ENCODE measurements at places on chromosomes 6 and 20.

DNA sequence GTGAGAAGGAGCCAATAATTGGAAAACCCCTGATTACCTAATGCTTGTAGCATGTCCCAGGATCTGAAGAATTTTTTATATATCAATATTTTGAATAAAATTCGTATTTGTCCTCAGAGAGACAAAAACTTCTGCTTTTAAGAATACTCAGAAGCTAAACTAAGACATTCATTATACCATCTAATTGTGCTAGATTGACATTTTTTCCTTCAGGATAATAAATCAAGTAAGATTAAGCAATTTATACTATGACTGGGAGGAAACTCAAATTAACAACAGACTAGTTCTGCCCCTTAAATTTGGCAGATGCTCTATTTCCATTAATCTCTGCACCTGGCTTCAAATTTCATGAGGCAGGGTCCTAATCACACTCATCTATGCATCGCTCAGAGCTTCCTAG is 291.4 kb downstream of the PLCB1 start:
- DNase-seq = no peak

DNA sequence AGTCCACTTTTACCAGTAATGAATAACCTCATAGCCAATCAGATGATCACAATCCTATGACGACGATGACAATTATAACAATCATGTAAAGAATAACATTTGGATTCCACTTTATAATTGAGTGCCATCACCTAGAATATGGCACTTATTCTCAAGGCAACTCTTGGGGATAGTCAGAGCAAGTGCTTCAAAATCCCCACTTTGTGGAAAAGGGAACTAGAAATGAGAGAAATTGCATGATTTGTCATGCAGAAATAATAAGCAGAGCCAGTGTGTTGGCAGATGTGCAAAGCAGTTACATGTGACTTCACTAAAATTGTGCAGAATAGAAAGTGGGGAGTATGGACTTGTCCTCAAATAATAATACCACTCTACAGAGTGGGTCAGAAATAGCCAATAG is 41.3 kb downstream of the FRK start:
- DNase-seq = no peak

DNA sequence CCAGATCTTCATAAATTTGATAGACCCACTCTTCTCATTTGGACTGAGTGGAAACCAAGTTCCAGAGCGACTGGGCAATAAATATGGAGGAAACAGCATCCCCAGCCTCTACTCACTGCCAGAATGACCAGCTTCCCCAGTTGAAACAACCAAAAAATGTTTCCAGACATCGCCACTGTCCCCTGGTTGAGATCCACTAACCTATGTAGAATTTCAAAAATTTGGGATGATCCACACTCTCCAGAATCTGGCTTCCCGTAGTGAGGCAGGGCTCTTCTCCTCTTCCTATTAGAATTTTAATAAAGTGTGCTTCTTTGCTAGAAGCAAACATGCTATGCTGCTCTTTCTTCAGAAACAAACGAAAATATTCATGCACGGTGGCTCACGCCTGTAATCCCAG is 287.0 kb upstream of the SUPT3H start:
- no peak for DNase-seq

- DNase-seq = no peak
Observed at GRCh38 chr20:24986436-24987015, 6.0 kb downstream of the APMAP start.

GRCh38 chr6:14757418-14757817 is 488.5 kb upstream of the JARID2 start:
- no peak for DNase-seq

DNA sequence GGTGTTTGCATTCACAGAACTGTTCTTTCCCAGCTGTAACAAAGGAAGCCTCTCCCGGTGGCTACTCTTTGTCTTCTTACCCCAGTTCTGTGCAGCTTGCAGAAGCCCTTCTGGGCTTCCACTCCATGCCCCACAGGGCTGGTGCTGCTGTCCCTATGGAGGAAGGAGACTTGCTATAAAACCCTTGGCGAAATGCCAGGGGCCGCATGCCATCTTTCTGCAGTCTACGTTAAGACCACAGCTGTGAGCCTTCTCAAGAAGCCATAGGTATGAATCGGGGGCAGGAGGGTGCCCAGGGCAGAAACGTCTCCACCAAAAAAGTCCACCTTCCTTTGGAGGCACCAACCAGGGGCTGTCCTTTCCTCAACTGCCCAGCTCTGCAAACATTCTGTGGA is 60.7 kb downstream of the PRND start:
- DNase-seq = no peak

- DNase-seq = no peak
Observed at GRCh38 chr20:58342104-58342945, 32.8 kb downstream of the RAB22A start.

DNA sequence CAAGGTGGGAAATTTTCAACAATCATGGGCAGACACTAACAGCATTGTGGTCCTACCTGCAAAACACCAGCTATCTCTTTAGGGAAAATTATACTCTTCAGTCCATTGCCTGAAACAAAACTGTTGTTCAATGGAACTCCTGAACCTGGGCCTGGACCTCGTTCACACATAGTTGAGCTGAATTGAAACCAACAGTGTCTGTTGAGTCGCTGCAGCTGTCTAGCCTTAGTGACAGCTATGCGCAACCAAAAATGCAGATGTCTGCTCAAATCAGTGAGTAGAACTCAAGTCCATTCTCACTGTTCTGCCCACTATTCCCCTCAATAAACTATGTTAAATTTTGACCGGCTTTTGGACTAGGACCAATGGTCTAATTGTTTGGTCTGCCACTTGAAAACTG is 286.2 kb downstream of the TFAP2A start:
- no peak for DNase-seq

DNA sequence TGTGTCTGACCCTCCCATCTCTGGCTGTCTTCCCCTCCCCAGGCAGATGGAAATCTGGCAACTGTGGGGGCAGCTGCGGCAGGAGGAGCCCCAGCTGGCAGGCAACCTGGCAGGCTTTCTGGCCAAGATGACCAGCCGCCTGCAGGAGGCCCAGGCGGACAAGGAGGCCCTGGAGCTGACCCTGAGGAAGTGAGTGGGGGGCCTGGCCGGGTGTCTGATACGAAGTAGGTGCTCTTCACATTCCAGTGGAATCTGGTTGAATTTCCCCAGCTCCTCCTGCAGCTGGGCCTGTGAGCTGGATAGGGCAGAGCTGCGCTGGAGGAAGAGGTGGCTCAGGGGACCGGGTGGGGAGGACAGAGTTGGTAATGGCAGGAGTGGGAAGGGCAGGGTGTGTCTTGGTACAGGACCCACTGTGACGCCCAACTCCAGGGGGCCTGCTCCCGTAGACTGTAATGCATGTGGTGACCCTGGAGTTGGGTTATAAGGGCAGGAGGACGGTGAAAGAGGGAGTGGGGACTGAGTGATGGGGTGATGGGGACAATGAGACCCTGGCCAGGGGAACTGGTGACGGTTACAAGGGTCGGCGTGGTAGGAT is 19.7 kb downstream of the RAB44 start:
- DNase-seq = no peak

DNA sequence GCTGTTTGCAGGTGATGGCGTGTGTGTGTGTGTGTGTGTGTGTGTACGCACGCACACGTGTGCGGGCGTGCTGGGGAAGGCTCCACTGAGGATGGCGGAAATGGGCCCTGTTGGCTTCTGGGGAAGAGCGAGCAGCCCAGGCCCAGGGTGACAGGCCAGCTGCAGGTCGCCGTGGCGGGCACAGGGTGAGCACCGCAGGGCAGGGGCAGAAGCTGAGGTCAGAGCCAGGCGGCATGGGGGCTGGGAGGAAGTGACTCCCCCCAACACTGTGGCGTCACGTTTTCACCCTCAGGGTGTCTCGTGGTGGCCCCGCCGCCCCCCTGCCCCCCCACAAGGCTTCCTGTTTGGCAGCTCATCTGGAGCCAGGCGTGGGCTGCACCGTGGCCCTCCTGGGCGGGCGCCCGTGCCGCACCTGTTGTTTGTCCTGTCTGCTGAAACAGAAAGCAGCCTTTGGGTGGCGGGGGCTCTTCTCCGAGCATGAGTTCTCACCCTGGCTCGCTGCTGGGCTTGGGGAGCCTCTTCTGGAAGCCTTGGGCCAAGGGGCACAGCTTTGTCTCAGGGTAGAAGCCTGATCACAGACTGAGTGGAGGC is 7.1 kb downstream of the RBM38 start:
- DNase-seq = no peak

DNA sequence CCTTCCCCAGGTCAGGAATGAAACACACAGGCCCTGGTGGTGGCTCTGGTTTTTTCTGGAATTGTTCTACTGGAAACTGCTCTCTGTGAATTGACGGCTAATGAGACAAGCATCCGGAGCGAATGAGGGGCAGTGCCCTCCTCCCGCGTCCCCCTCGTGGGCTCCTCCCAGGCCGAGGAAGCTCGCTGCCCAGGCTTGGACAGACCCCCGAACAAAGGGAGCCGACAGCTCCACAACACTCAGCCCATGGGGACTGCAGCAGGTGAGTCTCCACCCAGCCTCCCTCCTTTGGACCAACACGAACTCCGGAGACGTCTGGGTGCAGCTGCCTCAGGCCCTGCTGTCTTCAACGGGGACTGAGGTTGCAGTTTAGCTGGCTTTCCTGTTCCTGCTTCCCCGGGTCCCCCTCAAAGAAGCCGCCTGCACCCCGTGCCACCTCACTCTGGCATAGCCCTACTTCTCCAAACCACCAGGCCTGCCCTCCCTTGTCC is 31.3 kb upstream of the AFDN start:
- DNase-seq = no peak

GRCh38 chr20:60482221-60483008 is 524.2 kb downstream of the CDH26 start:
- DNase-seq = no peak

DNA sequence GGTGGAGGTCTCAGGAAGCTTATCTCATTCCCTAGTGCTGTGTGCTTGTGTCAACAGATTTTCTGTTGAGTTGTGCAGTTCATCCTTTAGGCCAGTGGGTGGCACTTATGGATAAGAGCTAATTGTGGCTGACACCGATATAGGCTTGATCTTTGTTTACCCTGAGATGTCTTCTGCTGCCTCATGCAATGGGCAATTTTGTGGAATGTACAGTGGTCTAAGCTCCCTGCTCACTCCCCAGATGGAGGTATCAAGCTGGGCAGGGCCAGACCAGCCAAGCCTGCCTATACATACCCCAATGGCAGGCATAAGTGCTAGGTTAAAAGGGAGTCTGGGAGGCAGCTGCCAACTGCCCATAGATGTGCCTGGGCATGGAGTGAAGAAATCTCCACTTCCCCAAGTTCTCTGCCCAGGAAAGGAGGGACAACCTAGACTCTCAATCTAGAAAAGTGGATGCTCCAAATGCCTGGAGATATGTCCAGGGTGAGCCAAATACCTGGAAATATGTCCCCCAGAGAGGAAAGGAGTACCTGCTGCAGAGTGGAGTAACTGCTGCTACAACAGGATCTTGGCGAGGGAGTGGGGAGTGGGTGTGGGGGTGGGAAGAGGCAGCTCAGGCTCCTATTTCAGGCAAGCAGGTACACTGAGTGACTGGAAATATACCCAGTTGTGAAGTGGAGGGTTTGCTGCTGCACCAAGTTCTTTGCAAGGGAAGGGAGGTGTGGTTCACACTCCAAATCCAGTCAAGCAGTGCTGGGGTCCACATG is 53.2 kb upstream of the ARG1 start:
- DNase-seq = no peak

- DNase-seq = no peak
Observed at GRCh38 chr20:15544742-15545141, 1028.5 kb downstream of the KIF16B start.

DNA sequence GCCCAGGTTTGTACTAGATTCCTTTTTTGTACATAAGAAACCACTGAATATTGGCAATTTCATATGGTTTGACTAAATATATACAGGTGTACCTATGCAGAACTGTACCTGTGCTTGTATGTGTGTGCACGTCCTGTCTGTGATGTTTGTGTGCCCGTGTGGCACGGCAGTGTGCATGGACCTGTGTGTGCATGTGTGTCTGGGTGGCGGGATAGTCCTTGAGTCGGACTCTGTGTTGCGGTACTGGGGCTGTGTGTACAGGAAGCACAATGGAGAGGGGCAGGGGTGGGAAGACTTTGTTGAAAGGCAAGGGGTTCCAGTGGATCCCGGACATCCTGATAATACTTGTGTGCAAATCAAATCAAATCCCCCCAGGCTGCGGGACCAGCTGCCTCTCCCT is 3.4 kb upstream of the FAM83C start:
- no peak for DNase-seq

DNA sequence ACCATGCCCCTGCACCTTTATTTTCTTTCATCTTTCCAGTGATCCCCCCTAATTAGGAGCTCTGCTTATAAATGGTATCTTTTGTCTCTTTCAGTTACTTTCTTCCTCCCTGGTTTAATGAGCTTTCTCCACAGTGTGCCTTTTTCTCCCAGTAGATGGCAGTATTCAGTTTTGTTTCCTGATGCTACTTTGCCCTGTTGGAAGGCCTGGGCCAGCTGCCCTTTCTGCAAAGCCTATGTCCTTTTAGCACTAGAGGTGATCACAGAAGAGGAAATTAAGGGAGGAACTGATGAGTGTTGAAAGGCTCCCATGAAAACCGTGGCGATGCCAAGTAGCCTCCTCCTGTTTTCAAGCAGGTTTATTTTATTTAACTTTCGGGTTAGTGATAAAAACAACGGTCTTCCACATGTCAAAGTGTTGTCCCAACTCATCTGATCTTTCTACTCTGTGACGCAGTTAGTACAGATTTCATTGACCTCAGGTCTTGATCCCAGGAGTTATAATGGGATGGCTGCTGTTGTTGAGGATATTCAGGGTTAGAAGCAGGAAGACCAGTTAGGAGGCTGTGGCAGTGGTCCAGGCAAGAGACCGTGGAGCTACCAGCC is 184.2 kb upstream of the BMP2 start:
- no peak for DNase-seq

- DNase-seq = no peak
Observed at GRCh38 chr20:36274181-36274841, 31.8 kb upstream of the DLGAP4 start.

DNA sequence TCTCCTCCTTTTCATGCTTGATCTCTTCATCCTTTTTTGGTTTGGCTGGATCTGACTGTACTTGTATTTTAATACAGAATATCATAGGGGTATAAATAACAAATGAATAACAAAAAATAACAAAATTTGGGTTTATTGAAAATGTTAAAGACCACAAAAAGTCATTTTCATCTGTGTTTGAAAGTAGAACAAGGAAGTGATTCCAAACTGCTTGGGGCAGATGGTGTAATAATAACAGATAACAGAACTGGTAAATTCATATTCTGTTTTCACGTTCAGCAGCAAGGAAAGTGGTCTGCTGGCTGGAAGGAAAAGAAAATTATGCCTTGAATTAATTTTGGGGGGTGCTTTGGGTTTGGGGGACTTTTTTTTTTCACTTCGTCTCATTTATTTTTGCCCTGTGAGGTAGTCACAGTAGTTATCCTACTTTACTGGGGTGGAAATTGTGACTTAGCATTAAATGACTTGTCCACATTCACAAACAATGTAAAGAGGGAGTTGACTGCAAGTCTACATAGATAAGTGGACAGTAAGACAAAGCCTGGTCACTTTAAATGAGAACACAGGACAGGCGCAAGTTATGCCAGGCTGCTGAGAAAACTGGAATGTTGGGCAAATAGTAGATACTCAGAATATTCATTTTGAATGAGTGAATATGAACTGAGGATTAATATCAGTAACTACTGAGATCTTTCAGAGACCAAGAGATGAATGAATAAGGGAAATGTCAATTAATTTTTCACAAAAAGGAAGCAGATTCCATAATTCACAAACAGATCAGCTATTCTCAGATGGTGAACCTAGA is 193.9 kb upstream of the CITED2 start:
- no peak for DNase-seq
